ENCODE measurements at places on chromosomes 2 and 18.

DNA sequence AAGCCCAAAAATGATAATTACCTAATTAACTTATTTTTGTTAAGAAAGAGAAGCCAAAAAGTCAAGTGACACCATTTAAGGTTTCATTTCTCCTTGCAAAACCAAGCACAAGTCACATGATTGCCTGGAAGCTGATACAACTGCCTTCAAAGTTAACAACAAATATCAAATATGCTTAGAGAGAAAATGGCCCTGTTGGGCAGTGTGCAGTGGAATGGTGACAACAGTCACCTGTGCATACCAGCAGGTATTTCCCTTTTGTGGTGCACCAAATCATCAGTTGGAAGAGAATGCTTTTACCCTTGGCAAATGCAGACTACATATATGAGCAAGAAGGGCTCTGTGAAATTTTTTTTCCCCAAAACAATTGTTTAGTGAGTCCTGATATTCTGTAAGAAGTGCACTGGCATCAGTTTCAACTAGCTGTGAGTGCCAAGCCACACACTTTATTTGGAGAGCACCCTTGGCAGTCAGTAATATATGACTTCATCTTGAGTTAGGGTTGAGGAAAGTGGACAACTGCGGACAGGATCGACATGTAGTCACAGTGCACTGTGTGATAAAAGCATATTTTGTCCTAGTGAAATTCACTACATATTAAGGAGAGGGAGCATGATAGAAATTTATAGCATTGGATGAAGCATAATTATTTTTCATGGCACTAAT is 74.9 kb upstream of the DOCK10 start:
- DNase-seq = no peak

DNA sequence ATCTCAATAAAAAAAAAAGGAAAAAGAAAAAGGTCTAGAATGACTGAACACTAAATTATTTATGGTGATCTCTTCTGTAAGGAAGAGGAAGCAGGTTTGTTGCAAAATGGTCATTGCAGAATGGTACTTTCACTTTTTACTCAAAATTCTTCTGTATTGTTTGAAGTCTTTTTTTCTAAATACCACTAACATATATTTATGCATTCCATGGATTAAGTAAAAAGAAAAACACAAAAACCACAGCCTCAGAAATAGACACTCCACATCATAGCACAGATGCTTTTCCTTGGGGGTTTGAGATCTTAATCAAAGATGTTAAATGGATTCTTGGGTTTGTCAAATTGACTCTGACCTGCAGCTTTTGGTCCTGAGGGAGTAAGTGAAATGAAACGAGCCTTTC is 47.4 kb downstream of the RHOB start:
- no peak for DNase-seq

DNA sequence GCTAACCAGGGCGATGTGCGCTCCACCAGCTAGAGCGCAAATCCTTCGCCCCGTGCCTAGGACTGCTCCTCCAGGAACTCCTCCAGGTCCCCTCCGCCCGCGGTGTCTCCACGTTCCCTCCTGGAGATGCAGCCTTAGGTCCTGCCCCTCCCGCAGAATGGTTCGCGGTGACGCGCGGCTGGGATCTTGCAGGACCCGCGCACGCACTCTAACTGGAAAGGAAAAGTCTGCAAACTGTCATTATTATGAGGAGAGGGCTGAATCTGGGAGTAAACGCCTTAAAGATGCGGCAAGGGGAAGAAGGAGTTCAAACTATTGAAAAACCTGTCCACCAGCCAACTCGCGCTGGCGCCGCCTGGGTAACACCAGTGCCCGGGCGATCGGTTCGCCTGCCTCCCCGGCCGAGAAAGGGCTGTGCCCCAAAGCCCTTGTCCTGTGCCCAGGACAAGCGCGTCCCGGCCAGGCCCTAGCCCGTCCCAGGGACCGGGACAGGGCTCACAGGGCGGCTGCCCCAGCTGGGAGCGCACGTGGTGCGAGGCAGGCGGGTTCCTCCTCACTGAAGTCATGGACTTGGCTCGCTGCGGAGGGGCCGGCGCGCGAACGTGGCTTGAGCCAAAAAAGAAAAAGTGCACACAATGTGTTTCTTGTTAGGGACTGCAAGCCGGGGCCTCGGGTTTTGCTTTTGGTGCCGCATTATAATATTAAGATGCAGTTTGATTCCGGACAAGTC is 5.5 kb upstream of the ID2 start:
- DNase-seq = peak; percentile 97

GRCh38 chr18:69213842-69214241 is 186.8 kb upstream of the DOK6 start:
- no peak for DNase-seq

DNA sequence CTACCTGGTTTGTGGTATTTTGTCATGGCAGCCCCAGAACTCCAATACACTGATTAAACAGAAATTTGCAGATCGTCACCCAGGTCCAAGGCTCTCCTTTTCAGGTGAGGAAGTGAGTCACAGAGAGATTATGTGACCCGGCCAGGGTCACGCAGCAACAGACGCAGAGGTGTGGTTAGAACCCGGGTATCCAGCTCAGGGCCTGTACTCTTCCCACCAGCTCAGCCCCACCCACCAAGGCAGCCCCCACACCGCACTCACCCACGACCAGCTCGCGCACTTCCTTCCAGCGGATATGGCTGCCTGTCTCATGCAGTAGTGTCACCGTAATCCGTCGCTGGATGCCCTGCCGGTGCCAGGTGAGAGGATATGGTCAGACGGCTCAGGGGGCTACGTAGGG is 48.1 kb downstream of the AQP12A start:
- DNase-seq = no peak

GRCh38 chr2:83058683-83059082 is 1400.4 kb downstream of the SUCLG1 start:
- no peak for DNase-seq

GRCh38 chr18:34077599-34077998 is 147.1 kb downstream of the NOL4 start:
- no peak for DNase-seq
